ENCODE measurements at places on chromosomes 6 and 20.

DNA sequence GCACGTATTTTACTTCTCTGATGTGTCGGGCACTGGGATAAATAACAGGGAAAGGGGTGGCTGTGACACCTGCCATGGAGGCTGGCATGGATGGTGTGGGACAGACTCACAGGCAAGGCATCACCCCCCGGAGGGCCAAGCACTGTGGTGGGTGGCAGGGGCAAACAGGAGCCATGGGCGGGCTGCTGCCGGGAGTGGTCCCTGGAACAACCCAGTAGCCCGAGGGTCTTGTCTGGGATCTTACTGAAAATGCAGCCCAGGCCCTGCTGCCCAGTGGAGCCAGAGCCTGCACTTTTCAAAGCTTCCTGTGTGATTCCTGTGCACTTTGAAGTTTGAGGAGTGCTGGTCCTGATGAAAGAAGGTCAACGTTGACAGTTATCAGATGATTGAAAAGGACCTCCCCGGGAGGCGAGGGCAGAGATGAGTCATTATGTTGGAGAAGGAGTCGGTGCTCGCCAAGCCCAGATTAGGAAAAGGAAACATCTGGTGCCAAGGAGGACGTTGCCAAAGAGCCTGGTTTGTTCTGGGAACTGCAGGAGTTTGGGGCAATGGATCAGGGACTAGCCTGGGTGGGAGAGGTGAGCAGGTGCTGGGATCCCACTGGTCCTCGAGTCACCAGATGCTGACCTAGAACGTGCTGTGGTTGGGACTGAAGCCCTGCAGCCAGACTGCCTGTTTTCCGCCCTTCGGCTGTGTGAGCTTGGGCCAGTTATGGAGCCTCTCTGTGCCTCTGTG lies 130.0 kb upstream of the GGTLC1 start:
- no peak for DNase-seq

DNA sequence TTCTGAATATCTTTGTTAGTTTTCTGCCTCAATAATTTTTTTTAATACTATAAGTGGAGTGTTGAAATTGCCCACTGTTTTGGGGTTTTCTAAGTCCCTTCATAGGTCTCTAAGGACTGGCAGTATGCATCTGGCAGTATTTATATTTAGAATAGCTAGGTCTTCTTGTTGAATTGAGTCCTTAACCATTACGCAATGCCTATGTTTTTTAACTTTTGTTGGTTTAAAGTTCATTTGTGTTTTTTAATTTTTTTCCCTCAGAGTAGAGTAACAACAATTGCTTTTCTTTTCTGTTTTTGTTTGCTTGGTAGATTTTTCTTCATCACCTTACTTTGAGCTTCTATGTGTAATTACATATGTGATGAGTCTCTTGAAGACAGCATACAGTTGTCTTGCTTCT lies 375.9 kb upstream of the EYS start:
- DNase-seq, result no peak

GRCh38 chr20:62627901-62628612 lies 14.2 kb upstream of the SLCO4A1 start:
- DNase-seq, result no peak

- DNase-seq, result no peak
These were observed 8.2 kb upstream of the ADGRF4 start for GRCh38 chr6:47690214-47690613.

DNA sequence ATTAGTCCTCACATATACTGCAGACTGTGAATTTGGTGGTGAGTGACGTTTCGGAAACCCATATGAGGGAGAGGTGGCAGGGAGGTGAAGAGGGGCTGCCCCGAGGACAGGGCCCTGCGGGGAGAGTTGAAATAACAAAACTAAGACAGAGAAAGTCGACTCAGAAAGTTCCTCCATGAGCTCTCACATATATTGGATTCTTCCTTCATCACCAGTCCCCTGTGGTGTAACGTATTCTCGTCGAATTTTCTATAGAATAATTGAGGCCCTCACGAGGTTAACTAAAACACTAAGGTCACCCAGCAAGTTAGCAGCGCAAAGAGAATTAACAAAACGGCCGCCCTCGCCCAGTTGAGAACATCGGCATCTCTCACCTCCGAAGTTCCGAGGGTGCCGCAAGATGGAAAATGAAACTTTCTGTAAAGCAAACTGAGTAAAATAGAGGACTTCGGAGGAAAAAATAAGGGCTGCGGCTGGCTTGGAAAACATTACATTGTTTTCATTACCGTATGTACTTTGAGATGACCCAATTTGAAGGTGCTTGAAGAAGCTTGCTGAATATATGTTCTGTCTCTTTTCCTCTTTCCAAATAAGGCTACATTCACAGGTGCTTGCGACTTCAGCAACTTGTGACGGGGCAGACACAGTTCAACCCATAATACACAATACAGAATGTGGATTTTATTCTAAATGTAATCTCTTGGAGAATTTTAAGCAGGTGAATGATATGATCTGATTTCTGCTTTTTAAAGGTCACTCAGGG lies 490.9 kb upstream of the JARID2 start:
- DNase-seq, result no peak

DNA sequence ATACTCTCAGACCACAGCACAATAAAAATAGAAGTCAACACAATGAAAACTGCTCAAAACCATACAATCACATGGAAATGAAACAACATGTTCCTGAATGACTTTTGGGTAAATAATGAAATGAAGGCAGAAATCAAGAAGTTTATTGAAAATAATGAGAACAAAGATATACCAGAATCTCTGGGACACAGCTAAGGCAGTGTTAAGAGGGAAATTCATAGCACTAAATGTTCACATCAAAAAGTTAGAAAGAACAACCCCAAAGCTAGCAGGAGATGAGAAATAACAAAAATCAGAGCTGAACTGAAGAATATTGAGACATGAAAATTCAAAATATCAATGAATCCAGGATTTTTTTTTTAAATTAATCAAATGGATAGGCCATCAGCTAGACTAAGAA lies 183.3 kb downstream of the BACH2 start:
- DNase-seq, result no peak

- no peak for DNase-seq
These were observed 62.0 kb downstream of the TRERF1 start for GRCh38 chr6:42389736-42390135.

GRCh38 chr6:19024737-19025136 lies 637.6 kb downstream of the RNF144B start:
- no peak for DNase-seq

GRCh38 chr6:167750956-167751358 lies 75.8 kb upstream of the AFDN start:
- no peak for DNase-seq

DNA sequence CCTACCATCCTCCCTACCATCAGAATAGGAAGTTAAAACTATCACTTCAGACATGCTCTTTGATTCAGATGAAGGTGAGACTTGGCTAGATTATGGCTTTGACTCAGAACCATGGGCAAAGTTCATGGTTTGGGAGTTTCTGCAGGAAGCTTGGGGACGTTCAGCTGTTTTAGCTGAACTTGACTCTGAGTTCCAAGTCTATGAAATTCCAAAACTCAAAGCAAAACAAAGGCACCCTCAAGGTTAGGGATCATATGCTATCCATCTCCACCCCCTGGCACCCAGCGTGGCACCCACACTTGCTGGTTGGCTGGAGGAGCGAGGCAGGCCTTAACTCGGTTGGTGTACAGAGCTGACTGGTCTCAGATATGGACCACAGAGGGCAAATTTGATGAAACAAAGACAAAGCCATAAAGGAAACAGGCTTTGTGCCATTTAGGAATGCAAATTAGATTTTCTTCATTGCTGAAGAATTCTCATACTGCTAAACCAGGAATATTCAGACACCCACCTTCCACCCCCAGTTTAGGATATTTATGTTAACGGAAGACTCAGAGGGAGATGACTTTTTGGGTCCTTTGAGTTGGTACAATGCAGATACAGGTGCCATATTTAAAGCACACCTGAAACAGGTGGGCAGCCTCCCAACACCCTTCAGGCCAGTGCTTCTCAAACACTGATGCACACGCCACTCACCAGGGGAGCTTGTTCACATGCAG lies 88.4 kb upstream of the SLC22A16 start:
- DNase-seq, result no peak

GRCh38 chr6:37840143-37840939 lies 20.8 kb downstream of the ZFAND3 start:
- no peak for DNase-seq

- no peak for DNase-seq
These were observed 17.0 kb downstream of the NFATC2 start for GRCh38 chr20:51525241-51526105.

DNA sequence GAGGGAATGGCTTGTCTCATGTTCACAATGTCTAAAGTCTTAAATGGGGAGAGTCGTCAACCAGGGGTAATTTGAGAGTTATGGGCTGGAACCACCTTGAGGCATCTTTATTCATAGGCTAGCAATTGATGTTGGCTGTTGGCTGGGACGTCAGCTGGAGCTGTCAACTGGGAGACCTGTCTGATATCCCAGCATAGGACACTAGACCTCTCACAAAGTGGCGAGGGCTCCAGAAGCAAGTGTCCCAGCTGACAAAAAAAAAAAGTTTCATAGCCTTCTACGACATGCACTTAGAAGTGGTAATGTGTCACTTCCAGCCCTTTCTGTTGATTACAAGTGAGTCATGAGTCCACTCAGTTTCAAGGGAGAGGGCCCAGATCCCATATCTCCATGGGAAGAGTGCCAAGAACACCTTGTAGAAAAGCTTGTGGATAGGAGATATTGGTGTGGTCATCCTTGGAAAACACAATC lies 278.0 kb downstream of the ESR1 start:
- no peak for DNase-seq

DNA sequence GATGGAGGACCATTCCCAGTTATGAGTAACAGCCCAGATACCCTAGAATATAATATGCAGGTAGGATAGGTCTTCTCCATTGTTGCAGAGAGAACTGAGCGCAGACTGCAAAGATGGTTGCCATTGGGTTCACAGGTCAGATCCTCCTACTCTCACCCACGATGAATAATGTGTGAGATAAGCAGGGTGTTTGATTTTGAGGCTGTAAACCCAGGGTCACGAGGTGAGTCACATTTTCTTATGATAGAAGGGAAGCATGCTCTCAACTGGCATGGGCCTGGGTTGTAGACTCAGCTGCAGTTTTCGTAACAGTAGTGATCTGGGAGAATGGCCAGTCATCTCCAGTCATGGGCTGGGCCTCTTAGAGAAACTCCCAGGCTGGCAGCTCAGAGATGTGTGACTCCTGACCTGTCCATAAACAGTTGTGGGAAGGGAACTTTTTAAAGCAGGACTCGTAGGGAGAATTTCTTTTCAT lies 74.2 kb downstream of the CD164 start:
- DNase-seq, result no peak

DNA sequence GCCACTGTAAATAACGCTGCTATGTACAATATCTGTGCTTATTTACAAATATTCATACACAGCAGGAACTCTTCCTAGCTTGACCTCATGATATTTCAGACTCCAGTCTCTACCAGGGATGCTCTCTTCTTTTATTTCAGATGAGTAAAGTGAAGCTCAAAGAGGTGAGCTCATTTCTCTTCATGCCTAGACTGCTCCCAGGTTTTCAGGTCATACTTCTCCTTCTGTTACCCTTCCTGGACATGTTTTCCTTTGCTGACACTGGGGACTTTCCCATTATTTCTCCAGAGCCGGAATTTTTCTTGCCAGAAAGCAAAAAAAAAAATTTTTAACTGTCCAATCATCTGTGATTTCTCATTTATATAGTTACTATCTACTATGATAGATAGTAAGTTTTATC lies 147.2 kb upstream of the DST start:
- DNase-seq, result no peak
